ENCODE measurements at places on chromosomes 6 and 20. TPM values are rescaled to one million over a fixed set of nuclear protein-coding genes. Genes with fewer than 3 reads are reported as not detected.

Gene PTK7
- 4.8 TPM for total RNA-seq

Gene SLC17A1
- not detected for total RNA-seq

Gene HCRTR2
- total RNA-seq, result not detected

Gene CRISP3
- not detected for total RNA-seq

Gene PRRC2A
- 42.1 TPM for total RNA-seq

Gene PBOV1
- total RNA-seq, result not detected

Gene COQ3
- 3.0 TPM for total RNA-seq

Gene VWA7
- not detected for total RNA-seq

Gene AFG1L
- 6.9 TPM for total RNA-seq

Gene WFDC5
- not detected for total RNA-seq

Gene LINC00237
- total RNA-seq, result not detected

Gene SAMD3
- total RNA-seq, result not detected

Gene KHDC1
- 0.95 TPM for total RNA-seq

Gene NMBR
- not detected for total RNA-seq

Gene VNN1
- total RNA-seq, result not detected

Gene FAXC
- total RNA-seq, result 23.1 TPM

Gene SRMS
- total RNA-seq, result not detected

Gene MLN
- not detected for total RNA-seq

Gene FKBP1C
- not detected for total RNA-seq

Gene TSBP1
- total RNA-seq, result not detected

Gene SYNE1
- 86.4 TPM for total RNA-seq

Gene PLCB4
- total RNA-seq, result 21.0 TPM

Gene HELZ2
- total RNA-seq, result 13.6 TPM

Gene TRIM10
- 0.36 TPM for total RNA-seq

Gene TRIM31
- total RNA-seq, result 0.36 TPM

Gene ITCH
- total RNA-seq, result 60.6 TPM

Gene OR2H2
- total RNA-seq, result not detected

Gene CPNE5
- 0.99 TPM for total RNA-seq

Gene PRPH2
- 0.66 TPM for total RNA-seq

Gene MPIG6B
- total RNA-seq, result not detected

Gene NKAIN4
- total RNA-seq, result 0.95 TPM

Gene DSP
- total RNA-seq, result 5.0 TPM

Gene RIMS4
- 2.1 TPM for total RNA-seq

Gene ZNF451
- total RNA-seq, result 70.1 TPM

Gene ECT2L
- total RNA-seq, result not detected

Gene ADGB
- not detected for total RNA-seq

Gene HLA-DQB2
- 0.41 TPM for total RNA-seq

Gene FAM83B
- under 0.01 TPM for total RNA-seq

Gene NHLRC1
- 1.9 TPM for total RNA-seq

Gene CAP2
- 67.1 TPM for total RNA-seq

Gene NUP43
- 18.3 TPM for total RNA-seq

Gene CHRNA4
- not detected for total RNA-seq

Gene MYLIP
- total RNA-seq, result 18.0 TPM

Gene TP53TG5
- total RNA-seq, result not detected

Gene ULBP1
- 0.55 TPM for total RNA-seq

Gene FILIP1
- 47.1 TPM for total RNA-seq

Gene GMDS
- total RNA-seq, result 3.6 TPM

Gene CRYBG1
- 6.4 TPM for total RNA-seq

Gene PDSS2
- total RNA-seq, result 11.1 TPM

Gene CFB
- 40.0 TPM for total RNA-seq

Gene FGD2
- 39.3 TPM for total RNA-seq

Gene CD24
- 1.2 TPM for total RNA-seq

Gene SSTR4
- not detected for total RNA-seq

Gene FOXA2
- total RNA-seq, result not detected

Gene LBP
- 0.49 TPM for total RNA-seq

Gene CCDC170
- total RNA-seq, result 0.83 TPM

Gene GJA10
- total RNA-seq, result not detected
